ENCODE measurements at places on chromosomes 6 and 20.

- DNase-seq = no peak
Measured at GRCh38 chr6:138538390-138539031, 39.2 kb upstream of the NHSL1 start.

DNA sequence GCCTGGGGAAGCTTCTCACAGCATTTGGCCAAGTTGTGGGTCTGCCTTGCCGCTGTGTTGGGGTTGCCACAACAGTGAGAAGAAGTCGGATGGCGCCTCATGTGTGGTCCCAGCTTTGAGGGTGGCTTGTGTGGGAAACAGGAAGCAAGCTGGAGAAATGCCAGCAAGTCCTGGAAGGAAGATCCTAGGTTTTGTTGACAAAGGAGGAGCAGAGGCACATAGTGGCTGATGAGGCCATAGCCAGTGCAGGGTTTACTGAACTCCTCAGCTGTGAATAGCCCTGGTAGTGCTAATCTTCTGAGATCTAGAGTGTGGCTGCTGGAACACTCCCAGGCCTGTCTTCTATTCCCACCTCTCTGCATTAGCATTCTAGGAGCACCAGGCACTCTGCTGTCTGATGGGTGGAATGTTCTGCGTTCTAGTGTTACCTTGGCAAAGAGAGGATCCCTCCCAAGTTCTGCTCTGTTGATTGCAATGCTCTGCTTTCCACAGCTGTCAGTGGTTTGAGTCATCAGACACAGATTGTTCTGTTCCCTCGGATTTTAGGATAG, 25.2 kb downstream of the SNPH start:
- DNase-seq = peak; percentile 25

GRCh38 chr6:14804001-14804784, 441.7 kb upstream of the JARID2 start:
- peak; percentile 52 for DNase-seq

DNA sequence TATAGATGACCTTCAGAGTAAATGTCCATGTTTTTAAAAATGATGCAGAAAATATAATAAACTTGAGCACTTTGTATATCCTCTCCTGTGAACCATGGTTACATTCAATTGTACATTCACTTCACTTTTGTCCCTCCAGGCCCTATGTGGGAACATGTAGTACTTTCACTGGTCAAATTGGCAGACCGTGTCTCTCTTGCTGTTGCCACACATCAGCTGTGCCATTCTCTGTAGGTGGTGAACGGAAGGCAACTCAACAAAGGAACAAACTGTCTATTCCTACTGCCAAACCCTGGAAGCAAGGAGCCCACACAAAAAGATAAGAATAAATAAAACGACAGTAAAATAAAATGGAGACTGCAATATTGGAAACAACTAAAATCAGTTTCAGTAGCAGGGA, 2.0 kb downstream of the ROS1 start:
- DNase-seq = no peak

DNA sequence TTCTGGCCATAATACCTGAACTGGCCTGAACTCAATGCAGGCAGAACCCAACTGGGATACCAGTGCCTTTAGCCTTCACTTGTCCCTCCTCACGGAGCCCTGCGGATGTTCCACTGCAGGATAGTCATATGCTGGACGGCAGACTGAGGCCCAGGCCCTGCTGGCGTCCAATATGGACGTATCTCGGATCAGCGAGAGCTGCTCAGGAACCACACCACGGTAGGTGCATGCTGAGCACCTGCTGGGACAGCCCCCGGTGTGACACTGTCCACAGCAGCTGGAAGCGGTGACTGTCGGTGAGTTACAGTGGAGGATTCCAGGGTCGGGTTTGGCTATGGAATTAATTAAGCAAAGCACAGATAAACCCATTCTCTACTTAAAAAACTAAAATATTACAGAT, 48.7 kb downstream of the PSMG4 start:
- no peak for DNase-seq

- DNase-seq = peak; percentile 0
Measured at GRCh38 chr20:59564171-59564570, 40.2 kb upstream of the PHACTR3 start.

GRCh38 chr6:27767851-27768250, 144.3 kb downstream of the OR2B2 start:
- DNase-seq = no peak

GRCh38 chr6:170224694-170225660, 65.9 kb downstream of the DLL1 start:
- DNase-seq = peak; percentile 28

DNA sequence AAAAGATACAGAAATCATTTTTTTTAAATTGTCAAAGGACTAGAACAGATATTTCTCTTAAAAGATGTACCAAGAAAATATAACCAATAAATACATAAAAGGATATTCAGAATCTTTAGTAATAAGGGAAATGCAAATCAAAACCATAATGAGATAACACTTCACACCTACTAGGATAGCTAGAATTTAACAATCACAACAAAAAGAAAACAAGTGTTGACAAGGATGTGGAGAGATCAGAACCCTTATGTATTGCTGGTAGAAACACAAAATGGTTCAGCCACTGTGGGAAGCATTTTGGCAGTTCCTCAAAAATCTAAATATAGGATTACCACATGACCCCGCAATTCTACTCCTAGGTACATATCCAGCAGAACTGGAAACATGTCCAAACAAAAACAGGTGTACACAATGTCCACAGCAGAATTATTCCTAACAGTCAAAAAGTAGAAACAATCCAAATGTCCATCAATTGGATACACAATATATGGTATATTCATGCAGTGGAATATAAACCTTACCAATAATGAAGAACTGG, 211.0 kb downstream of the LRFN2 start:
- DNase-seq = no peak

DNA sequence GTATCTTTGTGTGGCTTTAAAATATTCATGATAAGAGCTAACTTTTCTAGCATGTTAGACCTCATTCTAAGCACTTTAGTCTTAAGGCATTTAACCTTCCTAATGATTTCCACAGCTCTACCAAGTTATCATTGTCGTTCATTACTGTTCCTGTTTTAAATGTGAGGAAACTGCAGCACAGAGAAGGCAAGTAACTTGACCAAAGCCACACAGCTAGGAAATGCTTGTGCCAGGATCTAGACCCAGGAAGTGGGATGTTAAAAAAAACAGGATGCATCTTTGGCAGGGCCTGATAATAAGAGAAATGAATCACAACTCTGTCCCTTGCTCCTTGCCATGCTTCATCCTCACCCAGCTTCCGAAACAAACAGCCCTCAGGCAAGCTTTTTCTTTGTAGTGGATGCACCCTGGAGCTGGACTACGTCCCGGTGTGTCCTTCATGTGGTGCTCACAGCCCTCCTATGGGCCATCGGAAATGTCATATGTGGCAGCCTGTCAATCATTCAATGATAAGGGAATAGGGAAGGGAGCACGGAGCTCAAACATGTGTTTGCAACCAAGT, 196.9 kb upstream of the RREB1 start:
- no peak for DNase-seq

DNA sequence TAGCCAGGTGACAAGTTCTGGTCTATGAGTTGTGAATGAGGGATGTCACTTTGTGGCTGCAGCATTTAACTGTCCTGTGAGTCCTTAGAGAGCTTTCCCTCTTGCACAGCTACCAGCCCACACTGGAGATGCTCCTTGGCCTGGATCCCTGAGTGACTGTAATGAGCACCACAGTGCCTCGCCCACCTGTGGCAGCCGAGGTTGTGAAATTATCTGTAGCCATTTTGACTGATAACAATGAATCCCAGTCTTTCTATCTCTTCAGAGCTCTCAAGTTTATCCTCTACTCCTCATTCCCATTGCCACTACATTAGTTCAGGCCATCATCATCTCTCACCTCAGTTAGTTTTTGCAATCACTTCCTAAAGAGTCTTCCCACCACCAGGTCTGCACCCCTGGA, 41.3 kb upstream of the BEND3 start:
- no peak for DNase-seq
